Glutamatergic neuron (in vitro differentiated cells): ENCODE measurements at places on chromosomes 5 and 9.

- peaks cover 9% of the 10 kb centered on the region for H3K27me3 ChIP-seq
- peak overlapping the region; percentile 99 for H3K27ac ChIP-seq
- peaks cover 8% of the 10 kb centered on the region for H3K36me3 ChIP-seq
- H3K4me3 ChIP-seq, result peak overlapping the region; percentile 73
- peaks cover 28% of the 10 kb centered on the region for H3K4me1 ChIP-seq
- DNase-seq, result peak; percentile 79
These were observed 57.9 kb downstream of the DIAPH1 start for GRCh38 chr5:141560725-141561483.

GRCh38 chr5:135714126-135714894 lies 120.2 kb upstream of the SLC25A48 start:
- H3K4me3 ChIP-seq, result no peak overlapping the region
- H3K4me1 ChIP-seq, result no peaks in the 10 kb centered on the region
- no peaks in the 10 kb centered on the region for H3K36me3 ChIP-seq
- DNase-seq, result no peak
- H3K27ac ChIP-seq, result no peak overlapping the region

GRCh38 chr9:82680179-82680935 lies 382.6 kb downstream of the RASEF start:
- no peaks in the 10 kb centered on the region for H3K36me3 ChIP-seq
- H3K4me1 ChIP-seq, result peaks cover 33% of the 10 kb centered on the region
- peak overlapping the region; percentile 88 for H3K27ac ChIP-seq
- peaks cover 2% of the 10 kb centered on the region for H3K27me3 ChIP-seq
- peak; percentile 60 for DNase-seq
- peak overlapping the region; percentile 63 for H3K4me3 ChIP-seq

DNA sequence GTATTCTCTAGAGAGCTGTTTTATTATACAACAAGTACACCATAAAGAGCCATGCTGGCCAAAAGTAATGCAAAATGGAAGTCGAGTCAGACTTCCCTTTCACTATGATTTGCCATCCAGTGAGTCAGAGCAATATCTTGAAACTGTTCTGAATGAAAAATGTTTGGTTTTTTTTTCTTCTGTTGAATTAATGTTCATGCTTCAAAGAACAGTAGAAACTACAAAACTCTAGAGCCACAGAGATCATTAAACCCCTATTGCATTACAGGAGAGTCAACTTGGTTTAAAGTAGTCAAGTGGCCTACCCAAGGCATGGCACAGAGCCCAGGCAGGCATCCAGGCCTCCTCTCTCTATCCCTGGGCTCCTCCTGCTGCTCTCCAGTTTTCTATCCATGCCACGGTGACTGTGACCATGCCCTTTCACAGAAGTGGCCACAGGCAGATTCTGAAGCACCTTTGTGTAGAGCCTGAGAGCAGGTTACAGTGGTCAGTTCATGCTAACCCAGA lies 358.9 kb downstream of the DEPDC1B start:
- no peaks in the 10 kb centered on the region for H3K4me1 ChIP-seq
- H3K36me3 ChIP-seq, result no peaks in the 10 kb centered on the region
- DNase-seq, result no peak

DNA sequence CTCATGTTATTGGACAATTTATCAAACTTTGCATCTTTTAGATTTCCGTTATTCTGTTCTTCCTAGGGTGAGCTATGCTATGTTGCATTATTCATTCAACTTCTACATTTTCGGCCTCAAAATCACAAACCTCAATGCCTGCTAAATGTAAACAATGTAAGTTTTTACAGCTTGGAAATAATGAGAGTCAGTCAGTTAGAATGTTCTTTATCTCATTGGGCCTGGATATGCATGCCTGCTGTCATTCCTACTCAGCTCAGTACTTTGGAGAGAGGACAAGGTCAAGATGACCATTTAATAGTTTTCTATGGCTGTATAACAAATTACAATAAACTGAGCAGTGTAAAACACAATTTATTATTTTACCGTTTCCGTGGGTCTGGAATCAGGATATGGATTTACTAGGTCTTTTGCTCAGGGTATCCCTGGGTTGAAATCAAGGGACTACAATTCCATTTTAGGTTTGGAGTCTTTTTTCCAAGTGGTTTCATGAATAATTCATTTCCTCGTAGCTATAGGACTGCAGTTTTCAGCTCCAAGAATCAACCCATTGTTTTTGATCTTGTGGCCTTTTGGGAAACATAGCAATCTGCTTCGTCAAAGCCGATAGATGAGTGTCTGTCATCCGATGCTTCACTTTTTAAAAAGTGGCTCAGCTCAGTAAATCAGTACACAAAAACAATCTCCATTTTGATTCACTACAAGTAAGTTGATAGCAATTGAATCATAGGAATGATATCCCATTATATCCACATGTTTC lies 1143.2 kb upstream of the CDH6 start:
- H3K36me3 ChIP-seq, result no peaks in the 10 kb centered on the region
- no peak for DNase-seq
- no peak overlapping the region for H3K4me3 ChIP-seq
- H3K27me3 ChIP-seq, result no peaks in the 10 kb centered on the region
- peaks cover 12% of the 10 kb centered on the region for H3K4me1 ChIP-seq

DNA sequence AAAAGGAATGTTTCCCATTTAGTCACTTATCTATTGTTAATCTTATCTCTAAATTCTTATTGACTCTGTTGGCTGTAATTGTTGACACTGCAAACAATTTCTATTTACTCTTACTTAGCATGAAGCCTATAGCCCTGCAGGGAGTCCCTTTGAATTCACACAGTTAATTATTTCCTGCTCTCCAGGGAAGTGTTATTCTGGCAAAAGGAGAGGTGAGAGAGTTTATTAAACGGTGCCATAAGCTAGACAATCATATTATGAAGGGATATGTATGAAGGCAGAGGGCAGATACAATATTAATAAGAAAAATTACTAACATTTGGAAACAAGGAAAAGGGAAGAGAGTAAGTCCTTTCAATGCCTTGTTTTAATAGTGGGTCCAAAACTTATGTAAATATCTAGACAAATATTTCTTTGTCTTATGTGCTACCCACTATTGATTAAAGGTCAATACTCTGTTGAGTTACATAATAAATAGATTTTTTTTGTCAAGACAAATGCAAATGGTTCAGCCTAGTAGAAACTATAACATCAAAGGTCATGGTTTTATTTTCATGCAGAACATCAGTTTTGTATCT lies 107.1 kb downstream of the CDH18 start:
- no peaks in the 10 kb centered on the region for H3K27me3 ChIP-seq
- H3K4me3 ChIP-seq, result no peak overlapping the region
- no peaks in the 10 kb centered on the region for H3K36me3 ChIP-seq

GRCh38 chr9:103574056-103574455 lies 520.1 kb upstream of the SMC2 start:
- H3K27ac ChIP-seq, result no peak overlapping the region
- H3K36me3 ChIP-seq, result peaks cover 16% of the 10 kb centered on the region
- no peak for DNase-seq
- no peak overlapping the region for H3K4me3 ChIP-seq

GRCh38 chr9:122350577-122351355 lies 20.1 kb upstream of the PTGS1 start:
- no peak overlapping the region for H3K27ac ChIP-seq
- no peak overlapping the region for H3K4me3 ChIP-seq
- peak; percentile 91 for DNase-seq
- peaks cover 4% of the 10 kb centered on the region for H3K36me3 ChIP-seq

DNA sequence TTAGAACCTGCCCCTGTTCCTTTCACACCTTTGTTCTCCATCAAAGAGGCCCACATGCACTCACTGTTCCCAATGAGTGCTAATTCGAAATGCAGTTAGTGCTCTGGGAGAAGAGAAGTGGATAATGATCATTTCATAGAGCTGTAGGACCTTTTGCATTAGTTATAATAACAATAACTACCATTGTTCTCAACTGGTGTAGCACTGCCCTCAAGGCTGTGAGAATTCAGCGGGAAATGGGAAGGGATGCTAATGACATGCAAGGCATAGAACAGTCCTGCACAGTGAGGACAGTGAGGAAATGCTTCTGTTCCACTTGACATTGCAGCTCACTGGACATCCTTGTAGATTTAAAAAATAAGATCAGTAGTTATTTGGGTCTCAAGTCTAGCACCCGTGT lies 187.4 kb downstream of the FBXL7 start:
- DNase-seq, result no peak
- H3K4me1 ChIP-seq, result peaks cover 29% of the 10 kb centered on the region
- H3K27me3 ChIP-seq, result peaks cover 3% of the 10 kb centered on the region
- H3K4me3 ChIP-seq, result no peak overlapping the region
- H3K27ac ChIP-seq, result no peak overlapping the region

DNA sequence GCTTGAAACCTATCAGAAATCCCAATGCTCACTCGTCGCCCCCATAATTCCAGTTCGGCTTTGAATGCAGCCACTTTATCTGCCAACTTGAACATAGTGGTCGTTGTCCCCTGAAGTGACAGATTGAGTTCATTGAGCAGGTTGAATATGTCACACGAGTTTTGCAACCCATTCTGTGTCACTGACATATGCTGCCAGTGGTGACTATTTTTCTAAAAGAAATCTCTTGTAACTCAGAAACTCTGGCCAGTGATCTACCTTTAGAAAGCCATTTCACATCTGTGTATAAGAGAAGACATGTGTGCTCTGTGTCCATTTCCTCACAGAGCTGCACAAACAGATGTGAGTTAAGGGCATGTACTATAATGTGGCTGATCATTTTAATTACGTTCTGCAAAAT lies 47.0 kb upstream of the LARP1 start:
- H3K4me3 ChIP-seq, result no peak overlapping the region
- H3K27me3 ChIP-seq, result peaks cover 1% of the 10 kb centered on the region
- H3K27ac ChIP-seq, result no peak overlapping the region
- no peaks in the 10 kb centered on the region for H3K36me3 ChIP-seq

DNA sequence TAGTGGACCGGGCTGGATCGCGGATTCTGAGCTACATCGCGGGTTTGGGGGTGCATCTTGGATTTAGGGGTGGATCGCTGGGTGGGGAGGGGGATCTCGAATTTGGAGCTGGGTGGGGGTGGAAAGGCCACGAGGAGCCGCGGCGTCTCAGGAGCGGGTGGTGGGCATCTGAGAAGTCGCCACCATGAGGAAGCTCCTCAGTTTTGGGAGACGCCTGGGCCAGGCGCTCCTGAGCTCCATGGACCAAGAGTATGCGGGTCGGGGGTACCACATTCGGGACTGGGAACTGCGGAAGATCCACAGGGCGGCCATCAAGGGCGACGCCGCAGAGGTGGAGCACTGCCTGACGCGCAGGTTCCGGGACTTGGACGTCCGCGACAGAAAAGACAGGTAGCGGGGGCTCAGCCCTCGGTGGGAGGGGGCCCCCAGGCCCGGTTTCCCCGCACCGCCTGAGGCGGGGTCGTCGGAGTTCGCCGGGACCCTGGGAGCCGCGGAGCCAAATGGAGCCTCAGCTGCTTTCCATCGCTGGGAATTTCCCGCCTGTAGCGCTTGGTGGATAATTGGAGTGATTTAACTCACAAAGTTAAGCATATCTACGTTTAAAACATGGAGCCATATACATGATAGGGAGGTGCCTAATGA lies 376 bp downstream of the ANKRD18B start:
- peak; percentile 30 for DNase-seq
- peak overlapping the region; percentile 84 for H3K27ac ChIP-seq
- peaks cover 5% of the 10 kb centered on the region for H3K4me1 ChIP-seq
- no peaks in the 10 kb centered on the region for H3K36me3 ChIP-seq
- H3K27me3 ChIP-seq, result no peaks in the 10 kb centered on the region

GRCh38 chr5:109868737-109869136 lies 179.0 kb downstream of the MAN2A1 start:
- DNase-seq, result no peak
- no peak overlapping the region for H3K27ac ChIP-seq

GRCh38 chr5:148831590-148832565 lies 5.5 kb downstream of the ADRB2 start:
- no peak overlapping the region for H3K27ac ChIP-seq
- H3K36me3 ChIP-seq, result no peaks in the 10 kb centered on the region
- DNase-seq, result no peak
- no peaks in the 10 kb centered on the region for H3K4me1 ChIP-seq

DNA sequence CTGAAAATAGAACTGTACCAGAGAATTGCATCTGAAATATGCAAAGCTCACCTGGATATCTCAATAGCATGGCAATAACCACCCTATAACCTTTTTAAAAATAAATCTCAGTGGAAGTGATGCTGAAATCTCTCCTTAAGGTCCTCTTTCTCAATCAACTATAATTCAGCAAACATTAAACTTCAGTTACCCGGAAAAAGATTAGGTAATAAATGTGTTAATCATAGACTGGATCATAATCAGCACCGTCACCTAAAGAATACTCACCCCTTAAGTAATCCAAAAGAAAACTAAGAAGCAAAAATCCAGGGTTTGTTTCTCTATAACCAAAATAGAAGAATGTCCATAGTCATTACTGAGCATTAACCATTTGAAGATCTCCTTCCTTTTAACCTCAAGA lies 44.3 kb upstream of the DENND4C start:
- DNase-seq, result no peak
- H3K4me3 ChIP-seq, result no peak overlapping the region
- no peak overlapping the region for H3K27ac ChIP-seq
- H3K36me3 ChIP-seq, result no peaks in the 10 kb centered on the region
- no peaks in the 10 kb centered on the region for H3K27me3 ChIP-seq

DNA sequence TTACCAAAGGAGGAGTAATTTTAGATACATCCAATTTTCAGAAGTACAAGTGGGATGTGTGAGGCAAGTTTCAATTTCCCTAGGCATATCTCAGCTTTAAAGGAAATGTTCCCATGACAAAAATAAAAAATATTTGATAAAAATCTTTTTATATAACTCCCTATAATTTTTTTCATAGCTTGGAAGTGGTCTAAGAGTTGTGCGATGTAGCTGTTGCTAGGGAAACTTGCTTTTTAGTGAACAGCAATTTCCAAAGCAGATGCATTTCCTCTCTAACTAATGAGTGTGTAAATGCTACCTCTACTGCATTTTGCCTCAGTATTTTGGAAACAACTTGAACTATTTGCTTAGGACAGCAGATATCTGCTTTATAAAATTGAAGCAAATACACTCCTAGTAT lies 39.6 kb downstream of the MACIR start:
- H3K4me3 ChIP-seq, result no peak overlapping the region
- peaks cover 3% of the 10 kb centered on the region for H3K27me3 ChIP-seq
- DNase-seq, result no peak
- H3K27ac ChIP-seq, result no peak overlapping the region

GRCh38 chr5:122844910-122845228 lies 544 bp upstream of the SNX24 start:
- H3K27ac ChIP-seq, result no peak overlapping the region
- peaks cover 5% of the 10 kb centered on the region for H3K36me3 ChIP-seq
- peak overlapping the region; percentile 89 for H3K4me3 ChIP-seq
- H3K27me3 ChIP-seq, result no peaks in the 10 kb centered on the region

- H3K4me3 ChIP-seq, result no peak overlapping the region
- no peaks in the 10 kb centered on the region for H3K36me3 ChIP-seq
- H3K4me1 ChIP-seq, result peaks cover 4% of the 10 kb centered on the region
These were observed 998.1 kb downstream of the TLE1 start for GRCh38 chr9:80691229-80691628.

GRCh38 chr5:128644863-128645262 lies 106.8 kb upstream of the FBN2 start:
- no peak overlapping the region for H3K27ac ChIP-seq
- no peaks in the 10 kb centered on the region for H3K4me1 ChIP-seq
- no peaks in the 10 kb centered on the region for H3K27me3 ChIP-seq
- no peaks in the 10 kb centered on the region for H3K36me3 ChIP-seq
- no peak for DNase-seq
- H3K4me3 ChIP-seq, result no peak overlapping the region

- no peaks in the 10 kb centered on the region for H3K36me3 ChIP-seq
- H3K27ac ChIP-seq, result no peak overlapping the region
- no peaks in the 10 kb centered on the region for H3K27me3 ChIP-seq
- no peak for DNase-seq
These were observed 228.8 kb upstream of the PIK3R1 start for GRCh38 chr5:67986761-67987160.

GRCh38 chr5:65061250-65061973 lies 292.7 kb downstream of the CWC27 start:
- H3K27ac ChIP-seq, result no peak overlapping the region
- H3K36me3 ChIP-seq, result no peaks in the 10 kb centered on the region
- H3K4me3 ChIP-seq, result no peak overlapping the region
- H3K4me1 ChIP-seq, result peaks cover 18% of the 10 kb centered on the region
